Activated B cell treated with CpG ODN at 0.5 μM for 24 hours (primary cell): ENCODE measurements at places on chromosomes 2 and 18. TPM values are rescaled to one million over a fixed set of nuclear protein-coding genes. Genes with fewer than 3 reads are reported as not detected.

CD226 gene
- total RNA-seq = 6.7 and 8.3 TPM in 2 replicates

DNA sequence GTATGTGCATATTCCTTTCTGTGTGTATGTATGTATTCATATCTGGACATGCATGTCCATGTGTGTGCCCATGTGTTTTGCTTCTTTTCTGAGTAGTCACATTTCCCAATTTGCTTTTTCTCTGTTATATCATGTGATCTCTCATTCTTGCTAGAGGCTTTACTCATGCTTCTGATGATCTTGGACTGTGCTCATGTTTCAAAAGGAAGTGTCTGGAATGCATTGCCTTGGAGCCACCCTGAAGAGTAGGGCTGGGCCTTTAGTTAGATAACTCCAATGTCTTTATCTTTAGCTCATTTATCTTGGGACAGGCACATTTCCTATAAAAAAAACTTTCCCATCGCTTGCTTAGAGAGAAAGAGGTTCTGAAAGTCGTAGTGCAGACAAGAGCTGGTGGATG is 859.2 kb downstream of the CNTNAP5 start:
- no peaks in the 10 kb centered on the region for H3K27me3 ChIP-seq
- H3K36me3 ChIP-seq = no peaks in the 10 kb centered on the region
- no peak for DNase-seq

- H3K4me3 ChIP-seq = no peak overlapping the region
- DNase-seq = no peak
- no peaks in the 10 kb centered on the region for H3K36me3 ChIP-seq
- peaks cover 17% of the 10 kb centered on the region for H3K27me3 ChIP-seq
- no peaks in the 10 kb centered on the region for H3K4me1 ChIP-seq
Observed at GRCh38 chr2:234840336-234840735, 111.5 kb upstream of the SH3BP4 start.

DNA sequence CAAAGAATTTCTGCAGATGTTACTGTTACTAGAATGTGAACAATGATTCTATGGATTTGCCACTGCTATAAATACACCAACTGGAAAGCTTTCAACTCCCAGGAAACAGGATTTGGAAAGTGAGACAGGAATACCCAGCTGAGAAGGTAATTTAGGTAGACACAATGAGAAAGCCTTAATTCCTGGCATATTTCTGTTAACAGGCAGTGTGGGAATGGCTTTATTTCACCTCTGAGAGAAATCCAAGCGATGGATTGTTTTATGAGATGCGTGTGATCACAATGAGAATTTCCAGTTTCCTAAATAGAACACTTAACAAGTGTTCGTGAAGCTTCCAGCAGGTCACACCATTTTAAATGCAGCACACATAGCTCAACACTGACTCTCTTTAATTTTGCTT is 133.0 kb downstream of the SLC8A1 start:
- no peaks in the 10 kb centered on the region for H3K27me3 ChIP-seq
- H3K27ac ChIP-seq = no peak overlapping the region
